ENCODE measurements at places on chromosomes 2 and 18. TPM values are rescaled to one million over a fixed set of nuclear protein-coding genes. Genes with fewer than 3 reads are reported as not detected.

GRCh38 chr2:215466097-215466909 lies 30.4 kb upstream of the FN1 start:
- DNase-seq, result no peak

DNA sequence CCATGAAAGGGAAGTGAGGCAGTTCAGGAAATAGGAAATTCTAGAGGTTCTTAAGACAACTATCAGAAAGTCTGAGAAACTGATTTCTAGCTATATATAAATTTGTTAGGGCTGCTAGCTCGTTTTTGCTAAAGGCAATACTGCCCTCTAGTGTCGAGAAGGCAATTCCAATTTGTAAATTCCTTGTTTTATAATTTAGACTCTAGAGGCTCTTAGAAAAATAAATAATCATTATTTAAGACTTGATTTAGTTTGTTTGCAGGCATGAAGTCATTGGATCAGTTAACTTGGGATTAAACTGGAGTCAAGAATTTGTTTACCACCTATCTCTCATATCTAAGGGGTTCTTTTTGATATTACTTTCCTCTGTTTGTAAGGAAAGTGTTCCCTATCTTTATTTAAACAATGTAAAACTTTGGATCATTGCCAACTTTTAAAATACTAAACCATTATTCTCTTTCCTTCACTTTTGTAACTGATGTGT lies 66.2 kb downstream of the ACVR2A start:
- peak; percentile 37 for DNase-seq

DNA sequence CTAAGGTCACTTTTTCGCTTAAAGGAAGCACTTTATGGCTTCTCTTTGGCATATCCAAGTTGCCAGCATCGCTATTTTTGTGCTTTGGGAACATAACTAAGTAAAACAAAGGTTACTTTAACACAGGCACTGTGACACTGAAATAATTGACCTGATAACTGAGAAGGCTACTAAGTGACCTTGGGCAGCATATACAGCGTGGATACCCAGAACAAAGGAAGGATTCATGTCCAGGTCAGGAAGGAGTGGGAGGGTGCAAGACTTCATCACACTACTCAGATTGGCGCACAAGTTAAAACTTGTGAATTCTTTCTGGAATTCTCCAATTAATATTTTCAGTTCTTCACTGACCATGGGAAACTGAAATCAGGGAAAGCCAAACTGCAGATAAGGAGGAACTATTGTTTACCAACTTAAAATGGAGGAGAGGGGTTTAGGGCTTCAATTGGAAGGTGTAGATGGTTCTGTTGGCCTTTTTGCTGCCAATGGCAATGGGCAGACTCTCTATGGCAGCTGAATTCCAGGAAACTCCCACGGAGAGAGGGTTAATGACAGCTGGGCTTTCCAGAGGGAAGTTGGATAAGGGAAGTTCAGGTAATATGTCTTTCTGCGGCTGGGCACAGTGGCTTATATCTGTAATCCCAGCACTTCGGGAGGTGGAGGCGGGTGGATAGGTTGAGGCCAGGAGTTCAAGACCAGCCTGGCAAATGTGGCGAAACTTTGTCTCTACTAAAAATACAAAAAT lies 45.3 kb downstream of the COMMD1 start:
- DNase-seq, result no peak

- no peak for DNase-seq
Observed at GRCh38 chr18:69282371-69282770, 118.3 kb upstream of the DOK6 start.

DNA sequence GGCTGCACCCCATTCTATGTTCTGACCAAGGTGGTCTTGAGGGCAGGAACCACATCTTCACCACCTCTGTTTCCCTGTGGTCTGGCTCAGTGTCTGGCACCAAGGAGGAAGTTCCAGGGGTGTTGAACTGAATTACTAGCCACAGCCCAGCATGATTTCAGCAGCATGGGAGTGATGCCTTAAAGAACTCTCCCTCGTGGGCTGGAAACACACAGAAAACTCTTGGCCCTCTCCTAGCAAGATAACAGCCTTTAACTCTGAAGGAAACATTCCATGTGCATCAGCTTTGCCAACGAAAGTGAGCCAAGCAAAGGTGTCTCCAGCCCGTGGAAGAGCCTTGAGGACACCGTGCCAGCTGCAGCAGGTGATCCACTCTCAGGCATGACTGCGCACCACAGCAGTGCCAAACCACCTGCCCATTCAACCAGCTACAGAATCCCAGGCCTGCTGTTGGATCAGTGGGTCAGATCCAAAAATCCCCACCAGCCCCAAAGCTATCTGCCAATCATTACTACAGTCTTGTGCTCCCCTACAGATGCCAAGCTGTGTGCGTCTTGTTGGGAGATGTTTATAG lies 124.8 kb downstream of the TTC32 start:
- no peak for DNase-seq

- DNase-seq, result no peak
Observed at GRCh38 chr2:230905448-230906421, 19.3 kb downstream of the GPR55 start.

DNA sequence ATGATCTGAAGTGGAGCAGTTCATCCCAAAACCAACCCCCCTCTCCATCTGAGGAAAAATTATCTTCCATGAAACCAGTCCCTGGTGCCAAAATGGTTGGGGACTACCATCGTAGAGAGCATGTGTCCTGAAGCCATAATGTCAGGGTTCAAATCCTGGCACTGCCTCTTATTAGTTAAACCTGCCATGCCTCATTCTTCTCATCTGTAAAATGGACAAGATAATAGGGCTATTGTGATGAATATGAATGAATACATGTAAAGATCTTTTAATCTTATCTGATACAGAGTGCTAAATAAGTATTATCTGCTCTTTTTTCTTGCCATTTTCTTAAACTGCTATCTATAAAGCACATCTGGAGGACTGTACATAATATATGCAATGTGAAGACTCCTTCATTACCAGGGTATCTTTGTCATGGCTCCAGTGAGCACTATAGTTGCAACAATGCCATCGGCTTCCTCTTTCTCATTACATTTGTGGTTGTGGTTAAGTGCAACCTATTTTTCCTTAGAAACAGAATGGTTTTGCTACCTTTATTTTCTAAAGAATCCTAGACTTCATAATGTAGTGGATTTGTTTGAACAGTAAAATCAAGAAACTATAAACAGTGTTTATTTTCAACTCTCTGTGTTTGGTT lies 27.0 kb downstream of the MFSD6 start:
- no peak for DNase-seq

DNA sequence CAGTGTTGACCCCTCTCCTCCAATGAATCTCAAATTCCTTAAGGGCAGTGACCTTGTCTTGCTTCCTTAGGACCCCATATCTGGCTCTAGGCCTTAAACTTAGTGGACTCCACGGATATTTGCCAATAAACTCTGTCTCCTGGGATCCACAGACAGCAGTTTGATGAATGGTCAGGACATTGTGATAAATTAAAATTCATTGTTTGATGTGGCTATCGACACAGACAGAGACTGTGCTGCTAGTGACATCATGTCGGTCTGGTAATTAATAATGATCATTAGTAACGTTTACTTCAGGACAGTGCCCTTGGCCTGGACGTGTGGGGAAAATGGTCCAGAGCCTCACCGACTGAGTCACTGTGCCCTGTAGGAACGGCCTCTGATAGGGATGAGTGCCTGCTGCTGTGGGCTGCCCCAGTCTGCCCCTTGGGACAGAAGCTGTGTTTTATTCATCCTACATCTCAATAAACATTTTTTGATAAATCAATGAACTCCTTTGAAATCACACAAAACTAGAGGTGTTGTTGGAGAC lies 5.2 kb upstream of the SLC35F6 start:
- DNase-seq, result no peak

DNA sequence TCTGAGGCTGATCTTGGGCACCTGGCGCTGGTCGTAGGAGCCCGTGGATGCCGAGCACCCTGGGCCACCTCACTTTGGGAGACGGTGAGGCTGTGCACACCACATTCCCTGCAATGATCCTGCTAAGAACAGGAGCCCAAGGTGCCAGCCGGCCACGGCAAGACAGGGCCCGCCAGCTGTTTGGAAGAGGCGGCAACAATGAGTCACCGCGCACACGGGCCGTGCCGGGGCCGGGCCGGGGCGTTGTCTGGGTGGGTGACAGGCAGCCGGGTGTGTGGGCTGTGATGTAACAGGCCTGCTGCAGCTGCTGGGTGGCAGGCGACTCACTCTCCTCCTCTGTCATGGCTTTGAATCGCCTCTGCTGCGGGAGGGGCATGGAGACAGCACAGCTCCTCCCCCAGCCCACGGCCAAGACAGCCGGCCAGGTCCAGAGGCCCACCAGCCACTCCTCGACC lies 49.7 kb upstream of the ODC1 start:
- no peak for DNase-seq

DNA sequence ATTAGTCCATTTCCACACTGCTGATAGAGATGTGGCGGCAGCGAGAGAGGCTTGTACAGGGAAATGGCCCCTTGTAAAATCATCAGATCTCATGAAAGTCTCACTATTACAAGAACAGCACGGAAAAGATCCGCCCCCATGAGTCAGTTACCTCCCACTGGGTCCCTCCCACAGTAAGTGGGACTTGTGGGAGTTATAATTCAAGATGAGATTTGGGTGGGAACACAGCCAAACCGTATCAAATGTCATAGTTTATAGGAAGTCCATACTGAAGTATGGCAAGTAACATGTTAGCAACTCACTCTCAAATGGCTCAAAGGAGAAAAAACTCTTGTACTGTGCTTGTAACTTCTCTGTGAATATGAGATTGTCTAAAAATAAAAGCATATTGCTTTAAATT lies 56.1 kb downstream of the FARP2 start:
- DNase-seq, result peak; percentile 22

- DNase-seq, result no peak
Observed at GRCh38 chr2:166972002-166972401, 83.7 kb downstream of the XIRP2 start.

DNA sequence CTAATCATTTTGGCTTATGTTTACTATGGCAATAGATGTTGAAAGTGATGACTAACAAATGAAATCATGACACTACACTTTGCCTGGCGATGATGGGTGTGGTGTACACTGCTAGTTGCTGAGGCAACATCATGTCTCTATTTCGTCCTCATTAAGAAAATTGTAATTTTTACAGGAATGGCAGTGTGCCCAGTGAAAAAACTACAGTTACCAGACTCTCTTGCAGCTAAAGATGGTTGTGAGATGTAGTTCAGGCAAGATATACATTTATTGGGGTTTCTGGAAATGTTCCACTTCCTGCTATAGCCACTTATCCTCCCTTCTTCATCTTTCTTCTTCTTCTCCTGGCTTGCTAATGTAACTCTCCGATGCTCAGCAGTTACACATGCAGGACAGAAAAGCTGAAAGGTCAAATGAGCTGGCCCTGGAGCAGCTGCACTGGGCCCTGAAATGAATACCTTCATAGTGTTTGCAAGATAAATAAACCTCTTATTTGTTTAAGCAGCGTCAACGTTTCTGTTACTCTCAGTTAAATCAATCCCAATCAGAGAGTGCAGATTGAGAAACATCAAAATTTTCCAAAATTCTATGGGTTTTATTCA lies 46.0 kb downstream of the SOCS6 start:
- no peak for DNase-seq

DNA sequence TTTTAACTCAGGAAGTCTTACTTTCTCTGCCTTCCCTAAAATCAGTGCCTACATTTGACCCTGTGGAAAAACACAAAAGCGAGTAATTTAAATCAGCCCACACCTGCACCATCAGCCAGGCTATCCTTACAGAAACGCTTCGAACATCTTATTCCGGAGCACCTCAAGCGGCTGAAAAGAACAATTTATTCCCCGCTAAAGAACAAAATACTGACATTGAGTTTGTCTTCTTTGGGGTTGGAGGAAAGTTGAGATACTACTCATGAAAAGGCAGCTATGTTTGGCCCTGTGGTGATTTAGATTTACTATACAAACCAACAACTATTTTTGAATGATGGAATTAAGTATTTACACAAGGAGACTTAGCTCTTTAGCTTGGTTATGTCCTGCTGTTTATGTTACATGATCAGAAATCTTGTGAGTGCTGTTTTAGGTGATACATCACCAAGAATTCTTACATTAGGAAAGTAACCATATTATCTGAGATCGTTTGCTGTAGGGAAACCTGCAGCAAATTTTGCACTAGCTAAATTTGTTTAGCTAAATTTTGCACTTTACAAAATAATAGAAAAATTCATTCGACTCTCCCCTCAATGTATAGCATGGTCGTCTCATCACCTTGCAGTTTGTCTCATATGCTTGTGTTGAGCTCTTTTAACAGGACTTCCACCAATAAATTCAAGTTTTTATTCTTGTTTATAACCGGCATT lies 158.8 kb upstream of the SIX2 start:
- DNase-seq, result no peak

DNA sequence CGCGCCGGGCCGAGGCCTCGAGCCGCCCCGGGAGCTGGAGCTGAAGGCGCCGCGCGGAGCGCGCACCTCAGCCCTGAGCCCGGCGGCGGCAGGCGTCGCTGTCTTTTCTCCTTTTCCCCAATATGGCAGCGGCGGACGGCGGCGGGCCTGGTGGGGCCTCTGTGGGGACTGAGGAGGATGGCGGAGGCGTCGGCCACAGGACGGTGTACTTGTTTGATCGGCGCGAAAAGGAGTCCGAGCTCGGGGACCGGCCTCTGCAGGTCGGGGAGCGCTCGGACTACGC lies 369 bp downstream of the SMCHD1 start:
- DNase-seq, result no peak

DNA sequence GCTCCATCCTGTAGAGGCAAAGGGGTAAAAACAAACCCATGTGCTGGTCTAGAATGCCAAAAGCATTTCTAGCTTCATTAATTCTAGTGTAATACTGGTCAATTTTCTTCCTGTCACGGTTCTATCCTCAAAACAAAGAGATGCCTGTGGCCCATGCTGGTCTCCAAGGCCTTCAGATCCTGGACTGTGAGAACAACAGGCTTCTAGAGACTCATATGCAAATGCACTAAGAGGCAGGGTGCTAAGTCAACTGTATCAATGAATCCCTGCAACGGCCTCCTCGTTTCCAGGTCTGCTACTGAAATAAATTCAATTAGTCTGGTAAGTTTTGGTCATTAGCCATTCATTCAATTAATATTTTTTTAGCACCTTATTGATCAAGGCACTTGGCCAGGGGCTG lies 4.0 kb downstream of the IFT172 start:
- no peak for DNase-seq

DNA sequence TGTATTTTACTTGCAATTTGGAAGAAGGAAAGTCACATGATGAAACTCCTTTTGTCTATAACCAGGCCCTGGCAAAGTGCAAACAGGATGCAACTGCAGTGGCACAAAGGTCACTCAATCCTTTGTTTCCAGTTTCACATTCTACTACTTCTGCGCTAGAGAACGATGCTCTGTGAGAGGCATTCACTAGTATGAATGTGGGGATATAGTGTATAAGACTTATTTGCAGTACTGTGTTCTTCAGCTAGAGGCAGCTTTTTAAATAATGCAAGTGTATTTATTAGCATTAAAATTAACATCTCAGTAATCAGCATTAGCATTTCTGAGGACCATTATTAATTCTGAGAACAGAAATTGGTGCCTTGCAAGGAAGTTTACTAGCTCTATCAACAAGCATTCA lies 68.9 kb downstream of the PRPF40A start:
- DNase-seq, result no peak

The ZBTB7C gene
- 12.6 TPM for polyA plus RNA-seq

The RNMT gene
- 52.5 TPM for polyA plus RNA-seq

The SDC1 gene
- polyA plus RNA-seq, result 30.1 TPM

The CNTNAP5 gene
- not detected for polyA plus RNA-seq

The CFAP65 gene
- polyA plus RNA-seq, result 0.41 TPM

The MPP4 gene
- polyA plus RNA-seq, result 0.16 TPM

The C2orf80 gene
- 0.27 TPM for polyA plus RNA-seq

The IL1RN gene
- polyA plus RNA-seq, result 0.83 TPM

The TUBB8B gene
- polyA plus RNA-seq, result 0.52 TPM

The NTSR2 gene
- not detected for polyA plus RNA-seq
